GM12891 (cell line): ENCODE measurements at places on chromosomes 12 and 14.

- DNase-seq, result no peak
Observed at GRCh38 chr12:76237086-76237701, 111.0 kb downstream of the BBS10 start.

DNA sequence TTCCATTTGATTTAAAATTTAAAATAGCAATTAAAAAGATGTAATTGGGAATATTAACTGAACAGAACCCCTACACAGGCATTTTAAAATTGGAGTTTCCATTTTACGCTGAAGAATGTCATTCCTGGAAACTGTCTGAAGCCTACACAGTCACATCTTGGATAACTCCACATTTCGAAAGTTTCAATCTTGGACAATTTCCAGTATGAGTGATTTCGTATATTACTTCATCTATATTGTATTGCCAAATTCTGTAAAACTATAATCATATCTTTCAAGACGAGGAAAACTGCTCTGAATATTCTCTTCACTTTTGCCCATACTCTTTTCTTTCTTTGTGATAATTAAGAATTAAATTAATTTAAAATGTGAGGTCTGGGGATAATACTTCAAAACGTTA, 194.2 kb upstream of the ABCD2 start:
- no peak for DNase-seq

DNA sequence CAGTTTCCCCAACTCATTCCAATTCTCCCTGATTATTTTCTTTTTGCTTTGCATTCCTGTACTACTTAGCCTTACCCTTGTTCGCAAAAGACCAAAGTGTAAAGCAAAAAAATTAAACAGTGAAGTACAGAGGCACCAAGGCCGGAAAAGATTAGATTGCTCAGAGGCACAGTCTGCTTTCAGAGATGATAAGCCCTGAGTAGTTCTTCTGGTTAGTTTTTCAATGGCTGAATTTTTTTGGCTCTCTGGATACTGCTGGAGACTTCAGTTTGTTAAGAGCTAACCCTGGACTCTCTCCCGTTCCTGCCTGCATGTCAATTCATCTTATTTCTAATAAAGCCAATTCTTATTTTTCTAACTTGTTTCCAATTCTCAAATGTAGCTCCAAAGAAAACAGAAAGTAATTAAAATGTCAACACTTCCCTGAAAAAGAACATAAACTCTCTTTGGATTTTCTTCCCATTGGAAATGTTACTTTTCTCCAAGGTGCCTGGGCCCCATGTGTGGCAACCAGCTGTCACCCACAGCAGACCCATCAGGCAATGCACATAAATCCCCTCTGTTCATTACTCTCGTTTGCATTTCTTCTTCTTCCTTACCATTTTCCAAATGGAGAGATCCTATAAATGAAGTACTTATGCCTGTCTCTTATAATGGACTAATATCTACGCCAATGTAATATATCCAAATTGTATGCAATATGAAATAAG, 142.8 kb downstream of the BTG1 start:
- no peak for DNase-seq

DNA sequence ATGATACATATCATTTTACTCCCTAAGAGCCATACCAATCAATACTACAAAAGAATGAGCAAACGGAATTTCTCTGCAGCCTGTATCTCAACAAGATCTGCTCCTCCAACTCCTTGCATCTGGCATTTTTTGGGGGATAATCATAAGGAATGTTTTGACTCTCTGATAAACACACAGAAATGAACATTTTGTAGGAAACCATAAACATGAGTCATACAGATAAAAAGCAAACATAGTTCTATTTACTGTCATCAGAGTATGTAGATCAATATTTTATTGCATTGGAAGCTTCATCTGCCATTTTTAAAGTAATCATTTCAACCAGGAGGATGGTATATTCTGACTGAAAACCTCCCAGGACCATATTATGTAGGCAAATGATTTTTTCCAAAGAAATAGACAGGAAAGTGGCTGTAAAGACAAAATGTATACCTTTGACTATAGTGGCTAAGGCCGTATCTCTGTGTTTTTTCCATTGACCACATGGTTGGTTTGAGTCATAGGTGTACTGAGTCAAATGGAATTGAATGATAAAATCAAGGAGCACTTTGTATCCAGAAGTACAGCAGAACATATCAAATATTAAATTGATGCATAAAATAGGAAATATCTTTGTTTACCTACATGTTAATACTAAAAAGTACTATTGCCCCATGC, 32.4 kb upstream of the CD69 start:
- no peak for DNase-seq

- DNase-seq, result no peak
Observed at GRCh38 chr14:77868552-77869285, 68.8 kb downstream of the ADCK1 start.

DNA sequence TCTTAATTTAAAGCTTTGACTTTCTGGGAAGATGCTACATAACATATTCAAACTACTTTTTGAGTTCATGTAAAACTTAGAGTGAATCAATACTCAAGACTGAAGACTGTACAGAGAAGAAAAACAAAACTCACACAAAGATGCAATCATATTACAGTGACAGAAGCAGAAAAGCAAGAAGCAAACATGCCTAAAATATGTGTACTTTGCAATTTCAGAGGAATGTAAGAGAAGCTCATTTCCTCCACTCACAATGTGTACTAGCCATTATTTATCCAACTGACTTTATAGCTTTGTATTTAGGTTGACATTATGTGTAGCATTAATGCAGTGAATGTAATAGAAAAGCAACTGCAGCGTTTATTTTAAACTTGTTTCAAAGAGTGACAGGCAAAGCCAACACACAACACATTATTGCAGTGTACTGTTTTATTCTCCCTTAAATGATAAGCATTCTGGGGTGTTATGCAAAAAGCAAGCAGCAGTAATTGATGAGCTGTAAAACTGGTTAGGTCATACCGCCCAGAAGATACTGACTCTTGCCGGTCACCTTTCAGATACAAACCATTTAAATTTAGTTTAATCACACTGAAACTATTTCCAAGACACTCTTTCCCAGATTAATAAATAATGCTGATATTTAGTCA, 88.2 kb upstream of the PAWR start:
- DNase-seq, result no peak
